Activated CD4-positive, CD25-positive, alpha-beta regulatory T cell treated with anti-CD3 and anti-CD28 coated beads, Interleukin-2, amount 50 U/mL, for 16 hours (primary cell): ENCODE measurements at places on chromosomes 7 and 10.

DNA sequence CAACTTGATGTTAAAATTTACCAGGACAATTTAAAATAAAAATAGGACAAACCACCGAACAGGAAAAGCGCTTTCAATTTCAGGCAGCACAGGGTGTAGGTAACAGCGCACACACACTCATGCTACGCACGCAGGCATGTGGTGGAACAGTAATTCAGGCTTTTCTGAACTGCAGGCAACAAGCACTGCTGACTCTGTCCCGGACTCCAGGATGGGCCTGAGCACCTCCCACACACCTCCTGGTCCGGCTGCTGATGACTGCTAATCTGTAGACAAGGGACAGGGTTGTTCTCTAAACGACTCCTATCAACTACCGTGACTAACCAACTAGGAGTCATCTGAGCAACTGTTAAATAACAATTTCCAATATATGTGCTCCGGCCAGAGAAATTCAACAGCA, 192.6 kb upstream of the FRMD4A start:
- no peak for DNase-seq

DNA sequence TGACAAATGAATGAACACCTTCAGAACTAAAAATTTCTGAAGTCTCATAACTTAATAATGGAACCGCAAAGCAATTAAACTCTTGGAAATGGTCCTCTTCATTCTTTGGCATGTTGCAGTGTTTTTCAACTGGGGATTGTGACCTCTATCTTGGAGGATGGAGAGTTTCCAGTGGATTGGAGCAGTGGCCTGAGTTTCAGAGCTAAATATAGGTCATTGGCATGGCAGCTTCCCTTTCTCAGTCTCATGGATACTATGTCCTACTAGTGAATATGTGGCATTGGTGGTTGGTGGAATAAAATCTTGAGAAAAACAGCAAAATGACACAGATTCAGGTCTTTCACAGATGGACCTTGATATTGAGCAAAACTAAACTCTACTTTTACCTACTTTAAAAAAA, 24.1 kb upstream of the EPC1 start:
- DNase-seq, result no peak

DNA sequence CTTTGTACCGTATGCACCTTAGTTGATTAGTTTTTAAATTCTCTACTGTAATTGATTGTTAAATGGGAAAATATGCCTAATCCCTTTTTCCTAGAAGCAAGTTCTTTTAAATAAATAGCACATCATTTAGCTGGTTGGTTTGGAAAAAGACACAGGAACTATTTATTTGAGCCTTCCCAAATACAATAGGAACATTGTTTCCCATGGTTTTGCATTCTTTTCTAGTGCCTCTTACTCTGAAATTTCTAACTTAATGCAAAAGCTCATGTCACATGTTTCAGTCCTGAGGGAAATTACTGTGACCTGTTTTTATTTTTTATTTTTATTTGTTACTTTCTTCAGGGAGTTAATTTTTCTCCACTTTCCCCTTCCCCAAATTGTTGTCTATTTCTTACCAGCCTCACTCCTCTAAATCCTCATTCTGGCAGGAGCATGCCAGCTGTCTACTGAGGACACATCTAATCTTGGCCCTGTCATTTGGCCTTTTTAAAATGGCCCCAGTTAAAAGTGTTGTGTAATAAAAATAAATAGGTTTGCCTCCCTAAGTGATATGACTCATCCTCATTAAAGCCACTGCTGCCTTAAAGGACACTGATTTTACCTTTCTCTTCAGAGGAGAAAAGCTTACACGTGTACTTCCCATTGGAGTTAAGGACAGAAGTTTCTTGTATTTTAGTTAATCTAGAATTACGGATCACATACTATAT, 94.5 kb downstream of the PPP1R3A start:
- DNase-seq, result no peak

- no peak for DNase-seq
Observed at GRCh38 chr10:124949543-124949942, 7.6 kb downstream of the ZRANB1 start.

DNA sequence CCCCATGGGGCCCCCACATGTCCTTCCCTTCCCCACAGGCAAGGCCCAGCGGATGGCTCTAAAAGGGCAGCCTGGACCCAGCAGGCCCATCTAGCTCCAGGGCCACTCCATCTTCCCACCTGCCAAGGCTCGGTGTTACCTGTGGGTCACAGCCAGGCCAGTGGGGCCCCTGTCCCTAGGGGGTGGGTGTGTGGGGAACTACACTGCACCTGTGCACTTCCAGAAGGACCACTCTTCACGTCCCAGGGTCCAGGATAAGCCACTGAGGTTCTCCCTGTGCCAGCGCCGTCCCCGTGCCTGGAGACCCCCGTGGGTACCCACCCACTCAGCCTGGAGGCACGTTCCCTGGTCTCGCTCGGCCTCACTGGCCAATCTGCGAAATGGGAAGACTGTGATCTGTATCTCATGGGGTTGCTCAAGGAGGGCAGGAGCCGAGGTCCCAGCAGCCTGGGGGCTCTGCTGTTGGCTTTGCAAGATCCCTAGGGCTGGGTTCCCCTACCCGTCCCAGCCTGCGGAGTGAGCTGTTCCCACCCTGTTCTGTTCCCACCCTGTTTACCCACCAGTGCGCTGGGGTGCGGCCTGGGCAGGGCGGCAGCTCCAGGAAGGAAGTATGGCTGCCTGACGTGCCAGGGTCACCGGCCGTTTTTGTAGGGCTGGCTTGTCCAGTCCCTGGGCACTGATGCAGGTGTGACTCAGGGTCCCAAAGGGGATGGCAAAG, 4.6 kb downstream of the PWWP2B start:
- no peak for DNase-seq

DNA sequence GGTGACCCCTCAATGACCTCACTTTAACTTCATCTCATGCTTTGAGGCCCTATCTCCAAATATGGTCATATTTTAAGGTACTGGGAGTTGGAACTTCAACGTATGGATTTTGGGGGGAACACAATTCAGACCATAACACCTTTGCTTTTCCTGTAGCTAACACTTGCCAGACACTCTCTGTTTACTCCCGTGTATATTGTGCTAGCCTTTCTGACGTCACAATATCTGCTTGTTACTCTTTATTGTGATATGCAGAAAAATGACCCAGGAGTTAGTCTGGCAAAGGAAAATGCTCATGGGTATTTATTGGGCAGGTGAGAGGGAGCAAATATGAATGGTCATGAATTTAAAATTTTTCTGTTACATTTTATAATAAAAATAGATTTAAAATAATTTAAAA, 45.7 kb upstream of the KCND2 start:
- no peak for DNase-seq

- no peak for DNase-seq
Observed at GRCh38 chr10:103180491-103180890, 12.6 kb downstream of the NT5C2 start.
